NCI-H1105 (cell line): ENCODE measurements at places on chromosomes 11 and 22.
A peak's percentile ranks its signal among the peaks of the same experiment; 100 is the strongest.

DNA sequence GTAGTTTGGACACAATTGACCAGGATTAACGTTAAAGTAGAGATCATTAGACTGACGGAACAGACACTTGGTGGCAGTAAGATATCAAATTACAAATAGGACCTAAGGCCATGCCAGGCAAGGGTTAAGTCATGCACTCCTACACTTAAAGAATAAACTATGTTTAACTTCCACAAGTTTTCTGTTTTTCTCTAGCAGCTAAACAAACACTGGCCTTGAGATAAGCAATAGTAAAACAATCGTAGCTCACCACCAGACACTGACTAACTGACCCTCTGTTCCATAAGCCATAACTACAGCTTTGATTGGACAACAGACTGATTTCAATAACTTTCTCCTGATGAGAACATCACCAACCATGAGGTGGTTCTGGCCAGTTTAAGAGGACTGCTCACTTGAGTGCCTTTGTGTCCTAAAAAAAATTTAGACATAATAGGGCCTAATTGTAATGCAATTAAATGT, 2.0 kb upstream of the CEP126 start:
- no peak for DNase-seq

DNA sequence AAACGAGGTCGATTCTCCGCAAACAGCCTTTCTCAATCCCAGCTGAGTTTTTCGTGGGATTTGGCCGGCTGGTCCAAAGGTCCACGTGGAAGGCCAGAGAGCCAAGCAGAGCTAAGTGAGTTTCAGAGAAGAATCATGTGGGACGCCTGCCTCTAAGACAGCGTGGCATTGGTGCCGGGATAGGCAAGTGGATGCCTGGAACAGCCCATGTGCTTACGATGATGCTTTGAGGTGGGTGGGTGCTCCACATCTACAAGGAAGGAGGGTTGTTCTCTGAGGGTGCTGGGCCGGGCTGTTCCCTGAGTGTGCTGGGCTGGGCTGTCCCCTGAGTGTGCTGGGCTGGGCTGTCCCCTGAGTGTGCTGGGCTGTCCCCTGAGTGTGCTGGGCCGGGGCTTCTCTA, 41.4 kb downstream of the MUC2 start:
- DNase-seq, result no peak

DNA sequence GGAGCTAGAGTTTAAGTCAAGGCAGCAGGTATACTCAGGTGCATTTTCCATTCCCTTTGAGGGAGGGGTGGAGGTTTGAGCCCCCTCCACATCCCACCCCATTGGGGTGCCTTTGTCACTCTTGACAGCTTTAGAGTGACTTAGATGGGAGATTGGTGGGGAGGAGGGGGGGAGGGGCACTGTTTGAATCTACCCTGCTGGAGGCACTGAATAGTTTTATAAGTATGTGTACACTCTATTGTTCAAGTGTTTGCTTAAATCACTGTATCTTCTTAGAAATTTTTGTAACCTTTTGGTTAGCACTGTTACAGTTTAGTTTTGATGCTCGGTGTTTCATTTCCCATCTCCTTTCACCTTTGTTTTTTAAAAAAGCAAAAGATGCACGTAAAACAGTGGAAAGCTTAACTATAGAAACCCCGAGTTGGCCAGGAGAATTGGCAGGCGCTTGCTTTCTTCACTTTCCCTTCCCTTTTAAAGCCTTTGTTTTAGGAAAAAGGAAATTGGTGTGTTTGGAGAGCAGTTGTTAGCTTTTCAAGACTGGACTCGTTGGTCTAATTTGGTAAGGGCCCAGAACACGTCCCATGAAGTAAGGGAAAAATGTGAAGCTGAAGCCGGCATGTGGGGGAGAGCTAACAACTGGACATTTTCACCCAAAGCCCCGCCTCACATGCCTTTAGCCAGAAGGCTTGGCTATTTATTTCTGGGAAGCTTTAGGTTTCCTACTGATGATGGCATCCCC, 42.8 kb downstream of the TNRC6B start:
- DNase-seq, result no peak

- DNase-seq, result no peak
Measured at GRCh38 chr11:119539583-119539982, 116.6 kb upstream of the THY1 start.

GRCh38 chr11:122785031-122785541, 53.2 kb upstream of the CRTAM start:
- no peak for DNase-seq

DNA sequence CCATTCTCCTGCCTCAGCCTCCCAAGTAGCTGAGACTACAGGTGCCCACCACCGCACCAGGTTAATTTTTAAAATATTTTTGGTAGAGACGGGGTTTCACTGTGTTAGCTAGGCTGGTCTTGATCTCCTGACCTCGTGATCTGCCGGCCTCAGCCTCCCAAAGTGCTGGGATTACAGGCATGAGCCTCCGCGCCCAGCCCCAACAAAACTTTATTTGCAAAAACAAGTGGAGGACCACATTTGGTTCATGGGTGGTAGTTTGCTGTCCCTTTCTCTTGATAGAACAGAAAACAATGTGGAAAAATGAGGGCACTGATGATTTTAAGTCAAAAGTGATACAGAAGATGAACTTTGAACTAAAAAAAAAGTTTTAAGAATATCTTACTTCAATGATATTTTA, 121.8 kb upstream of the SERPIND1 start:
- no peak for DNase-seq

- peak; percentile 54 for DNase-seq
Measured at GRCh38 chr11:63738720-63739360, 29.7 kb downstream of the ZFTA start.

- DNase-seq, result peak; percentile 62
Measured at GRCh38 chr11:61325649-61326414, 7.1 kb downstream of the DDB1 start.

GRCh38 chr22:26172389-26172990, 3.2 kb downstream of the SEZ6L start:
- peak; percentile 41 for DNase-seq

- DNase-seq, result no peak
Measured at GRCh38 chr11:44270403-44271273, 39.3 kb downstream of the ALX4 start.

DNA sequence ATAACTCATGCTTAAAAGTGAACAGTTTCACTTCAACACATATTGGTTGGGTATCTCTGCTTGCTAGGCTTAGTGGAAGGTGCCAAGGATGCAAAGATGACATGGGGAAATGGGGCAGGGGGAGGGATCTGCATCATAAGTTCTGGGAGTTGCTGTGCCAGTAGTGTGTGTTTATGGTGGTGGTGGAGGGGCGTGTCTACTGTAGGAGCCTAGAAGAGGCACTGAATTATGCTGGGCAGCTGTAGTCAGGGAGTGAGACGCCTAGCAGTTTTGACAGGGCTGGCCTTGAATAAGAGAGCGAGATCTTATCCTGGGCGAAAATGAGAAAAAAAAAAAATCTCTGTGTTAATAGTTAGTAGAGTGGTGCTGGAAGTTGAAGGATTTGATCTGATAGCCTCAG, 3.0 kb downstream of the ELMOD1 start:
- DNase-seq, result no peak

- no peak for DNase-seq
Measured at GRCh38 chr11:116885951-116886655, 48.7 kb upstream of the APOA1 start.

- peak; percentile 66 for DNase-seq
Measured at GRCh38 chr11:71086687-71087258, 165.6 kb downstream of the SHANK2 start.

GRCh38 chr11:46247659-46248058, 29.8 kb upstream of the CREB3L1 start:
- peak; percentile 72 for DNase-seq

- no peak for DNase-seq
Measured at GRCh38 chr22:20013382-20013871, 3.2 kb downstream of the ARVCF start.

DNA sequence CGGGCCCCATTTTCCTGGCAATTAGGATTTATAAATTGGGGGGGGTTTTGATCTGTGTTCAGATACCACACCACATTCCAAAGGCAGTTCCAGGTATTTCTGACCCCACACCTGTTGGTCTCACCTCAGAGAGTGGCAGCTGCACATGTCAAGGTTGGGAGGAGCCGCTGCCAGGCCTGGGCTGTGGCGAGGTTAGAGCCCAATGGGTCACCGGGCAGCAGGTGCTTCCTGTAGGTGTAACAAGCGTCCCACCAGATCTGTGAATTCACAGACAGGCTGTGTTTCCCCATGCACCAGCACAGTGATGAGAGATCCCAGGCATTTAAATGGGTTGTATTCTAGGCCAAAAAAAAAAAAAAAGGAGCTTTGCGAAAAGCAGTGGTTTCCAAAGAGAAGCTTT, 58.6 kb downstream of the CABIN1 start:
- DNase-seq, result peak; percentile 6

DNA sequence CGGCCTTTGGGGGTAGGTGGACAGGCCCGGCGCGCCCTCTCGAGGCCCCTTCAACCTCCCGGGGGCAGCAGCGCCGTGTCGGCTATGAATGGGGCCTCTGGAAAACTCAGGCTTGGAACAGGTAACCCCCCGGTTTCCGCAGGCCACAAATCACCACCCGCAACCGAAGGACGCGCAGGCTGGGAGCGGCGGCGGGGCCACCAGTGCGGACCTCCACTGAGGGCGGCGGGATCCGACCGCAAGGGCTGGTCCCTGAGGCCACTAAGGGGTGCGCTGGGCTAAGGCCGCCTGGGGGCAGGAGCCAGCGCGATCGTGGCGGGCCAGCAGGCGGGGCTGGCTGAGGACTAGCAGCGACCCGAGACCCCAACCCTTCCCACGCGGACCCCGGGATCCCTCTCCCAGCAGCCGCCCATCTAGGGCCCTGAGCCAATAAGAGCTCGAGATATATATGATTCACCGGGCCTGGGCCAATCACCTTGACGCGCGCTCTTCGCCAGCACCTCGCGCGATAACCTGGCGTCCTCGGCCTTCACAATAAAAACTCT, 609 bp upstream of the ATF4 start:
- peak; percentile 96 for DNase-seq

GRCh38 chr11:57432714-57433163, 5.8 kb upstream of the SLC43A3 start:
- DNase-seq, result no peak

DNA sequence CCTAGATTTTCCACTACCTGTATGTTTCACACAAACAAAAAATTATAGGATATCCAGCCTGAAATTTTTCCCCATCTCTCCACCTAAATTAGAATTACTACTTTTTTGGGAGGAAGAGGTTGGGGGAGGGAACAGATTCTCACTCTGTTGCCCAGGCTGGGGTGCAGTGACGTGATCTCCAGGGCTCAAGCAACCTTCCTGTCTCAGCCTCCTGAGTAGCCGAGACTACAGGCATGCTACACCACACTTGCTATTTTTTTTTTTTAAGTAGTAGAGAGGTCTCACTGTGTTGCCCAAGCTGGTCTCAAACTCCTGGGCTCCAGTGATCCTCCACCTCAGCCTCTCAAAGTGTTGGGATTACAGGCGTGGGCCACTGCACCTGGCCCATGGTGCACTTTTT, 9.5 kb downstream of the JAML start:
- DNase-seq, result no peak

DNA sequence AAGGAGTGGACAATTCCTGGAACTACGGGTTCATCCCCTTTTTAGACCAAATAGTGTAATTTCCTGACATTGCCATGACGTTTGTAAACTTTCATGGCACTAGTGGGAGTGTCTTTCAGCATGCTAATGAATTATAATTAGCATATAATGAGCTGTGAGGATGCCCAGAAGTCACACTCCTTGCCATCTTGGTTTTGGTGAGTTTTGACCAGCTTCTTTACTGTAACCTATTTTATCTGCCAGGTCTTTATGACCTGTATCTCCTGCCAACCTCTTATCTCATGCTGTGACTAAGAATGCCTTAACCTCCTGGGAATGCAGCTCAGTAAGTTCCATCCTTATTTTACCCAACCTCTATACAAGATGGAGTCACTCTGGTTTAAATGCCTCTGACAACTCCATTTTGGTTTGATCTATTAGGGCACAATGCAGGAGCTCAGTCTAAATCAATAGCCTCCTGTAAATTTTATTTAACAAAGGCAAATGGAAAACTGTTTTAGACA, 20.7 kb downstream of the OR10A6 start:
- no peak for DNase-seq

DNA sequence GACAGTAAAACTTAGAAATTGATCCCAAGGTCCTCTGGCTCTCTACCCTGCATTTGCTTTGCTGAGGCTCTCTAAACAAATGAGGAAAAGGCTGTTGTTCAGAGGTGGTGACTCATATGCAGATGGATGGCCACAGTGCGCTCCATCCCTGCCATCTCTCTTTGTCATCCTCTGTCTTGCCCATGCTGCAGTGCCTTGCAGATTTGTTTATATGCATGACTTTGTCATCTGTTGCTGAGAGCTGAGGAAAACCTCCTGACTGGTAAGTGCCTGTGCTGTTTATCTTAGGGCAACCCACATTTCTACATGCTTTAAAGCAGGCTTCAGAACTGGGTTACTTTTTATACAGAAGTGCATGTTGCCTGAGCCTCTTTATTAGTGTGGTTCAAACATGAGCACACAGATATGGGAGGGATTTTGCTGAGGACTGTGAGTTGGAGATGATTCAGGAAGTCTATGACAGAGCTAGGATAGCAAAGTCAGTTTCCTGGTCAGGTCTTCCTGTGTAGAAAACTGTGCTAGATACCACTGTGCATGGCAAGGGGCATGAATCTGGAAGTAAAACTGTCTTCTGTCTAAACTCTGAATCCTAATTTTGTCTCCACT, 57.4 kb downstream of the JAM3 start:
- no peak for DNase-seq

DNA sequence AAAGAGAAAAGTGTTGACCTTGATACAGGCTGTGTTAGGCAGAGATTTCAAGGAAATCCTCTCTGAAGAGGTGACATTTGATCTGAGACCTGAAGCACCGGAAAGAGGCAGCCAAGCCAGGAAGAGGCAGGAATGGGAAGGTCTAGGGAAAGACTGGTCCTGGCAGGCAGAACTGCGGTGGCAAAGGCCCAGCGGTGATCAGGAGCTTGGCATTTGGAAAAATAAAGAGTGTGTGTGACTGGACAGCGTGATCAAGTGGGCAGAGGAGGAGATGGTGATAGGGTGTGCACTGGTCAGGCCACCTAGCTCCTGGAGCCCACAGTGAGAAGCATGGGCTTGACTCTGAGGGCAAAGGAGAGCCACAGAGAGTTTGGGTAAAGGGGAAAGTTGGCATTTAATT, 27.2 kb upstream of the GAB4 start:
- no peak for DNase-seq

GRCh38 chr11:83706566-83706965, 420.4 kb upstream of the CCDC90B start:
- no peak for DNase-seq

GRCh38 chr11:133692126-133692934, 153.0 kb downstream of the SPATA19 start:
- no peak for DNase-seq

DNA sequence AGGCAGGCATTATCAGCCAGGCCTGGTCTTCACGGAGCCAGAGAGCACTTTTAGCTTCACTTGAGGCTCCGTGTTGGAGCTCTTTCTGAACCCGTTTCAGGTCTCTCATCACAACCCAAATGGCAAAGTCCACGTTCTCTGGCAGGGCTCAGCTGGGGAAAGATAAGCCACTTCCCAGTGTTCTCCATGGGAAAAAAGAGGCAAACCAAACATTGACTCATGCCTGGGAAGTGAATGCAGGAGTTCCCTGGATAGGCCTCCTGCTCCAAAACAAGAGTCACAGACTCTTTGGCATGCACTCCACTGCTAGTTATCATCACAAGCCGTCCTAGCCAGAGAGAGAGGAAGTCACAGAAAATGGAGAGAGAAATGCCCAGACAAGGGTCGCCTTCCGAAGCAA, 11.6 kb downstream of the OPCML start:
- DNase-seq, result no peak

GRCh38 chr11:117097389-117098268, 599 bp downstream of the SIK3 start:
- peak; percentile 53 for DNase-seq
